Naive thymus-derived CD4-positive, alpha-beta T cell (primary cell): ENCODE measurements at places on chromosomes 1 and 21. TPM values are rescaled to one million over a fixed set of nuclear protein-coding genes. Genes with fewer than 3 reads are reported as not detected.

- H3K4me1 ChIP-seq: no peaks in the 10 kb centered on the region
- no peaks in the 10 kb centered on the region for H3K27me3 ChIP-seq
- H3K36me3 ChIP-seq: no peaks in the 10 kb centered on the region
- H3K27ac ChIP-seq: no peak overlapping the region
- DNase-seq: no peak
Measured at GRCh38 chr1:225684741-225685140, 31.8 kb upstream of the ENAH start.

S100A2 gene
- not detected for total RNA-seq

DNA sequence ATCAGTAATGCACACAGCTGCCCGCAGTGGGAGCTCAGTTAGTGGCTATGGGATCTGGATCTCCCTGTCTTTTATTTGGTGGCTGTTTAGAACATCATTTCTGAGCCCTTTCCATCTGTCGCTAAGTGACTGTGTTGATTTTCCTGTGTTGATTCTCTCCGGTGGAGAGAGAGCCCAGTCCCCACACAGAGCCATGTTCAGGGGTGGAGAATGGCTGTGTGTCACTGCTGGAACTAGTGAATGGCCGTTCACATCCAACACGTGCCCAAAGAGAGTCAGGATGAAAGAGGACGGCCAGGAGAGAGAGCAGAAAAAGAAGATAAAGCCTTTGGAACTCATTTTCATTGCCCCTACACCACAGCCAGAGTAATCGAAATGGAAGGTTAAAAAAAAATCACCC lies 76.2 kb downstream of the FBXO2 start:
- no peak overlapping the region for H3K4me3 ChIP-seq
- H3K27me3 ChIP-seq: no peaks in the 10 kb centered on the region
- H3K36me3 ChIP-seq: no peaks in the 10 kb centered on the region
- H3K4me1 ChIP-seq: no peaks in the 10 kb centered on the region
- DNase-seq: no peak

- no peaks in the 10 kb centered on the region for H3K27me3 ChIP-seq
- peak overlapping the region; percentile 90 for H3K27ac ChIP-seq
- no peak overlapping the region for H3K4me3 ChIP-seq
- peaks cover 4% of the 10 kb centered on the region for H3K36me3 ChIP-seq
Measured at GRCh38 chr1:206925106-206925736, 3.5 kb upstream of the FCMR start.

- H3K27me3 ChIP-seq: peaks cover 13% of the 10 kb centered on the region
- H3K4me3 ChIP-seq: no peak overlapping the region
- H3K27ac ChIP-seq: no peak overlapping the region
- DNase-seq: no peak
- no peaks in the 10 kb centered on the region for H3K36me3 ChIP-seq
- H3K4me1 ChIP-seq: no peaks in the 10 kb centered on the region
Measured at GRCh38 chr1:21667348-21668231, 1.6 kb downstream of the RAP1GAP start.

TEKT2 gene
- total RNA-seq: 0.93 TPM

DNA sequence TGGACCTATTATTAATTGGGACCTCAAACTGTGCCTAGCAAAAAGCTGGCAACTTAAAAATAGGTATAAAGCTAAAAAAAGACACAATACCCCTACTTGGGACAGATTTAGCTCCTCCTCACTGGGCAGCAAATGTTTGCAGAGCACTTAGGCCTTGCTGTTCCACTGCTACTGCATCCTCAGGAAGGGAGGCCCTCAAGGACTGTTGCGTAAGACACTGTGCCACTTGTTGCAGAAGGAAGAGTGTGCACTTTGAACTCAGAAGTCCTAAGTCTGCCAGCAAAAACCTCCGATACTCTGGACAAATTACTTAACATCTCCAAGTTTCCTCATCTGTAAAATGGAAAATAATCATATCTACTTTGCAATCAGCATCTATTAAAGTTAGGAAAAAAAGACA lies 322.9 kb downstream of the BARHL2 start:
- no peak for DNase-seq
- H3K27me3 ChIP-seq: no peaks in the 10 kb centered on the region
- H3K27ac ChIP-seq: no peak overlapping the region
- no peaks in the 10 kb centered on the region for H3K36me3 ChIP-seq
- no peaks in the 10 kb centered on the region for H3K4me1 ChIP-seq

DNA sequence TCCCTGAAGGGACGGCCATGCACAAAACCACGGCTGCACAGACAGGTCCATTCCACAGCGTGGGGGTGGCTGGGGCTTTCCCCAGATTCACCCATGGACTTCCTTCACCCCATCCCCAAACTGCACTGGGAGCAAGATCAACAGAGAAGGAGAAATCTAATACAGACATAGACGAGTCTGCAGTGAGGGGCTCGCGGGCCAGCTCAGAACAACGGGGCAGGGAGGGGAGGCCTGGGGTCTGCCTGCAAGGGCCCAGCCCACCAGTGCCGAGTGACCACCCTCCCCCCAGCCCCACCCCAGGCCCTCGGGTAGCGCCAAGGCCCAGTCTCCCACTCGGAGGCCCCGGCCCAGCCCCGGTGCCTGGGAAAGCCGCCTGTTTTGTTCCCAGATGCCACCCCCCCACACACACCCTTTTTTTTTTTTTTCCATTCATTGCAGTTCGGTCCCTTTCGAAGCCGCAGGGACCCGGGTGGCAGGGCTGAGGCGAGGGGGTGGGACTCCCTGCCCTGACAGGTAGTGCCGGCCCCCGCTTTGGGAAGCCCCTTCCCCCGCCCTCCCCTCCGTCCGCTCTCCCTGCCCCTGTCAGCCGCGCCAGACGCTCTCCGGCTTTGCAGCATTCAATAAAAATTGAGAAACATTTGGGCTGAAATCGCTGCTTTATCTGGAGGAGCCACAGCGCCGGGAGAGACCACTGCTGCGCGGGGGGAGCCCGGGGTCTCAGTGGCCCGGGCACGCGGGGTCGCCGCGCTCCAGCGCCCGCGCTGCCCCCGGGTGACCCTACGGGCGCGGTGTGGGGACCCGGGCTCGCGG lies 543 bp upstream of the EPHB2 start:
- H3K27ac ChIP-seq: no peak overlapping the region
- H3K4me1 ChIP-seq: no peaks in the 10 kb centered on the region
- DNase-seq: peak; percentile 15
- H3K36me3 ChIP-seq: no peaks in the 10 kb centered on the region

TTC24 gene
- total RNA-seq: 8.7 TPM

- H3K4me1 ChIP-seq: peaks cover 42% of the 10 kb centered on the region
- H3K4me3 ChIP-seq: no peak overlapping the region
- H3K27me3 ChIP-seq: no peaks in the 10 kb centered on the region
- H3K36me3 ChIP-seq: no peaks in the 10 kb centered on the region
- no peak for DNase-seq
Measured at GRCh38 chr1:229133811-229134210, 137.1 kb upstream of the RAB4A start.

NPHS2 gene
- not detected for total RNA-seq

CLDN19 gene
- total RNA-seq: not detected

DNA sequence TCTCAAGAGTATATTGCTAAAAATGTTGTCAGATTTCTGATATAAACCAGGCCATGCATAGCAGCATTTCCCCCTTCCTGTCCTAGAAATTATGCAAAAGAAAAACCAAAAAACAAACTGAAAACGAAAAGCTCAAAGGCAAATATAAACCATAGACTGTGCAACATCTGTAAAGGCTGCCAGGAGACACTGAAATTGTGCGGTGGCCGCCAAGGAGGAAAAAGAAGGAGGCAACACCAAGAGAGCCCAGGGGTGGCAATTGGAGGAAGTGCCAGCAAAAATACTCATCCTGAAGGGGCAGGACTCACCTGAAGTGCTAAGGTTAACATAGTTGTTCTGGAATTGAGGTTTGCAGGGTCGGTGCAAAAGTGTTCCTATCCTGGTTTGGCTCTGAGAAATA lies 92.0 kb downstream of the RWDD3 start:
- H3K4me3 ChIP-seq: no peak overlapping the region
- no peak for DNase-seq
- no peak overlapping the region for H3K27ac ChIP-seq

DIO1 gene
- total RNA-seq: not detected

SCAMP3 gene
- total RNA-seq: 100 TPM

GRCh38 chr1:201116091-201116490 lies 3.9 kb upstream of the CACNA1S start:
- DNase-seq: no peak
- H3K4me1 ChIP-seq: no peaks in the 10 kb centered on the region
- H3K27me3 ChIP-seq: no peaks in the 10 kb centered on the region
- no peak overlapping the region for H3K4me3 ChIP-seq
- no peaks in the 10 kb centered on the region for H3K36me3 ChIP-seq

- H3K27ac ChIP-seq: no peak overlapping the region
- H3K4me3 ChIP-seq: no peak overlapping the region
- H3K27me3 ChIP-seq: peaks cover 3% of the 10 kb centered on the region
- no peaks in the 10 kb centered on the region for H3K4me1 ChIP-seq
- no peak for DNase-seq
- H3K36me3 ChIP-seq: no peaks in the 10 kb centered on the region
Measured at GRCh38 chr21:38680401-38680800, 125.3 kb upstream of the ETS2 start.

- no peak overlapping the region for H3K4me3 ChIP-seq
- H3K4me1 ChIP-seq: no peaks in the 10 kb centered on the region
- H3K27ac ChIP-seq: no peak overlapping the region
- H3K36me3 ChIP-seq: no peaks in the 10 kb centered on the region
- H3K27me3 ChIP-seq: no peaks in the 10 kb centered on the region
- DNase-seq: no peak
Measured at GRCh38 chr1:193301746-193302145, 115.3 kb upstream of the B3GALT2 start.

SLC35F3 gene
- 13.6 and 15.2 TPM in 2 replicates for total RNA-seq

LEPR gene
- 1.7 TPM for total RNA-seq

DNA sequence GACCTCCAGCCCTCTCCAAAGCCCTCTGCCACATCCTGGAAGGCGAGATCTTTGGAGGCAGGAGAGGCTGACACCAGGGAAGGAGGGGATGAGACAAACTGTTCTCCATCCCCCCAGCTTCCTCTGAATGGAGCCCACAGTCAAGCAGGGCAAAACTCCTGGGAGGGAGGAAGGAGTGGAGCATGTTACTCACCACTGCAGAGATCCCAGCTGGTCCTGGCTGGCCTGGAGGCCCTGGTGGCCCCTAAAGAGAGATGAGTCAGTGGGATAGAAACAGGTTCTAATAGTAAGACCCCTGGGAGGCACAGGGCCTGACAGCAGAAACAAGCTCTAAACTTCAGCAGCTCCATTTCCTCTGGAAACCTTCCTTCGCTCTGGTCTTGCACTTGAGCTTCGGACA lies 14.0 kb upstream of the PEF1 start:
- H3K36me3 ChIP-seq: no peaks in the 10 kb centered on the region
- no peaks in the 10 kb centered on the region for H3K27me3 ChIP-seq
- H3K4me3 ChIP-seq: no peak overlapping the region
- no peak for DNase-seq

DNA sequence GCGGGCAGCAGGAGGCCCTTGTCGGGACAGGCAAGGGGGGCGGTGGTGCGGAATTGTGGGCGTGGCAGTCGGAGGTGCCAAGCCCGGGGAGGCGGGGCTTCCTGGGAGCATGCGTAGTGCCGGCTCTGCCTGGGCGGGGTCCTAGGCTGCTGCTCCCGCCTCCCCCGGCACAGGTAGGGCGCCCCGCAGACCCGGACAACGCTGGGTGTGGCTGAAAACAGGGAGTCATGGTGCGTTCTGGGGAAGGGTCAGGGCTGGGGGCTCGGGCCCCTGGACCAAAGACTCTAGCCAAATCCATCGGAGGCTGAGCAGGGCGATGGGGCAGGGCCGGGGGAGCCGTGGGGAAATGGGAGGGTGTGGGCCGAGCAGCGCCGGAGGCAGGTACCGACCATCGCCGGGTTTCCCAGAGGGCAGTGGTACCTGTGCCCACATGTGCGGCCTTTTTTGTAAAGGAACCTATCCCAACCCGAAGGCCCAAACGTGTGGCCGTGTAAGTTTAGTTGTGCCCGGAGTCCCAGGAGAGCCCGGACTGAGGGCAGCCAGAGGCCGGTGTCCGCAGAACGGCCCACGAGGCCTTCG lies 231.9 kb downstream of the SDCCAG8 start:
- DNase-seq: no peak
- H3K27ac ChIP-seq: no peak overlapping the region
- no peaks in the 10 kb centered on the region for H3K4me1 ChIP-seq
- H3K27me3 ChIP-seq: no peaks in the 10 kb centered on the region

TAS1R1 gene
- total RNA-seq: not detected in 2 replicates

FCRL2 gene
- total RNA-seq: not detected

DNA sequence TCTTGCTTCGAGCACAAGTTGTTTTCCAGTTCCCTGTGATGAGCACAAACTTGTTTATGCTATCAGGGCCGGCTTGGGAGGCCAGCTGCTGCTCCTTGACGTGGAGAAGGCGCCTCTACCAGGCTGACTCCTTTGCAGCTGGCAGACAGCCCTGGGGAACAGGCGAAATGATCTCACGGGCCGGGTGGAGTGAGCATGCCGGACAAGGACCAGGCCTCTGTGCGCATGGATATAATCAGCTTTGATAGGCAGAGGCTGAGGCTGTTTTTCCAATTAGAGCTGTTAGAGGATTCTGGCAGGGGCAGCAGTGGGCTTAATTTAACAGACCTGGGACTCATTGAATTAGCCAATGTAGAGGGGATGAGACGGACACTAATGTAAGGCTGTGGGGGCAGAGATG lies 38.9 kb downstream of the FAM163A start:
- H3K36me3 ChIP-seq: no peaks in the 10 kb centered on the region
- no peaks in the 10 kb centered on the region for H3K4me1 ChIP-seq
- DNase-seq: no peak
- no peaks in the 10 kb centered on the region for H3K27me3 ChIP-seq

DNA sequence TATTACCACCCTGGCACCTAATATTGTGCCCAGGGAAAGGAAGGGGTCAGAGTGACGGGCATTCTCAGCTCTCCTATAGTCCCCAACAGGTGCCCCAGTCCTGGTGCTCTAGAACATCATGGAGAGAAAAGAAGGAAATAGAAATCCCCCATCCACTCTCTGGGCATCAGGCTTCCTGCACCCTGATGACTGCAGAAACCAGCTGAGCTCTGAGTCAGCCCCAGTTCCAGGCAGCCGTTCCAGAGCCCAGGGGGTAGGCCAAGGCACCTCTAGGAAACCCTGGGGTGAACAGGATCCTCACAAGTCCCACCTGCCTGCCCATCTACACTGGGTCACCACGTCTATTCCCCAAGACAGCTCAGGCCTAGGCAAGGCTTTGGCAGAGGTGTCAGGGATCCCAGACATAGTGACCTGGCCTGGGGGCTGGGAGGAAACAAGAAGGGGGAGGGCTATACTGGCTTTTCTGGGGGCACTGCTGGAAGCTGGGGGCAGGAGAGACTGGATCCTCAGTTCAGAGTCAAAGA lies 709 bp downstream of the NECTIN4 start:
- no peaks in the 10 kb centered on the region for H3K27me3 ChIP-seq
- H3K4me1 ChIP-seq: no peaks in the 10 kb centered on the region
- no peak overlapping the region for H3K4me3 ChIP-seq
